Fibroblast of the aortic adventitia (primary cell): ENCODE measurements at places on chromosomes 12 and 14. TPM values are rescaled to one million over a fixed set of nuclear protein-coding genes. Genes with fewer than 3 reads are reported as not detected.

The GPX2 gene
- not detected in 2 replicates for total RNA-seq

GRCh38 chr12:95959107-95959506 lies 16.0 kb downstream of the AMDHD1 start:
- DNase-seq = peak; percentile 29

- DNase-seq = peak; percentile 80
These were observed 35.4 kb downstream of the SPTLC2 start for GRCh38 chr14:77580964-77581505.

GRCh38 chr14:97802430-97803373 lies 1005.5 kb downstream of the VRK1 start:
- peak; percentile 1 for DNase-seq

GRCh38 chr12:5565933-5566599 lies 134.2 kb downstream of the NTF3 start:
- DNase-seq = no peak
